ENCODE measurements at places on chromosomes 12 and 14.

DNA sequence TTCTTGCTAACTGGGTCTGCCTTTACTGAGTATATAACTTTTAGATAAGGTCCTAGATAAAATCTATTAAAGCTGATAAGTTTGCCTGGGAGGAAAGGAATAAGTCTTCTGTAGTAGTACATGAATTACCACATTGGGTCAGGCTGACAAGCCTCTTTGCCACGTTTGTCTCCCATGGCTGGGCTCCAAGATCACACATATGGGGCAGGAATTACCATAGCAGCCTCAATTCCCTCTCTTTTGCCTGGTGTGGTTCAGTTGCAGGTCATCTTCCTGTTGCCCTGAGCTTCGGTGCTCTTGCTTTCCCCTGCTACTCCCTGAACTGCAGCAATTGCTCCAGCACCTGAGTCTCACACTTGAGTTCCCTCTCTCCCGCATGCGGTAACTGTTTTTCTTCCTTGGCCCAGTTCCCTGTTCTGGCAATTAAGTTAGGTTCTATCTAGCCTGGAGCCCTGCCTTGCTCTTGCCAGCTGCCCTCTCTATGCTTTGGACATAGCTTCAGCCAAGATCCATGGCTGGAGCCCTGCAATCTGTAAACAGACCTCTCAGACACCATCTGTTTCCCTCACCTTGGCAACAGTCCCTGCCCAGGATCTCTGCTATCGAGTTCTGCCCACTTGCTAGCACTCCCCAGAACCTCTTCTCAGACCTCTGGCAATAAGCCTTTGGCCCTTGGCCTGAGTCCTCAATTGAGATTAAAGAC lies 5.8 kb upstream of the GLT8D2 start:
- DNase-seq = no peak

GRCh38 chr14:32472512-32473463 lies 143.7 kb downstream of the AKAP6 start:
- no peak for DNase-seq

DNA sequence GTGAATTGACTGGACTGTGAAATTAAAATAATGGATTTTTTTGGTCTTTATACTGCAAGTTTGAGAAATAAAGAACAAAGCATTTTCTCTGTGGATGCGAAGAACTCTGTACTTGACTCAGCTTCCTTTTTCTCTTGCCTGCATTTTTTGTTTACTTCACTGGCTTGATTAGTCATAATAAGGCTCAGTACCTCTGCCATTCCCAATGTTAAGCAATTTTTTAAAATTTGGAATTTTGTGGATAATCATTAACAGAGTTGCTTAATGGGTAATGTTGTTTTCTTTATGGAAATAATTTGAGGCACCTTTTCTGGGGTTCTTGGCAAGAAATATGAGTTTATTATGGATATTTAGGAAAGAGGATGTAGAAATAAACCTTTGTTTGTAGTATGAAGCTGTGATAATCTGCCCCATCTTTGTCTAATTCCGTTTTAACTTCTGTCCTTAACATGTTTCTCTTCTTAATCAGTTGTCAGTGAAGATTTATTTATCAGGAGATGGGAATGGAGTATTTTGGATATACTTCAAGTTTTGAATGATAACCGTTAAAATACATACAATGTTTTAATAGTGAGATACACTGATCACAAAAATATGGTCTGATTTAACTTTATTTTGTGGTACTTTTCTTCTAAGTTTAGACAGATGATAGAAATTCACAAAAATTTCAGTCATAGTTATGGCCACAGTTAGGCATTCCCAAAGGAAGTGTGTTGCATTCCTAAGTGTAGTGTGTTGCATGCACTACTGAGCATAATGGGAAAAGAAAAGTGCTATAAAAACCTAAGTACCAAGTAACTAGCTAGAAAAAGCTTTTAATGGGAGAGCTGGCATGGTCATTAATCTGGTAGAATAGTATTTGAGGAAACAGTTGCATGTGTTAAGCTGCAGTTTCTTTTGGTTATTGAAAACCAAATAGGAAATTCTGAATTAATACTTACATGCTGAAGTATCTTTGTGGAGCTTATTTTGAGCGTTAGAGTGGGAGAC lies 27.7 kb downstream of the WNK1 start:
- no peak for DNase-seq

- DNase-seq = no peak
Measured at GRCh38 chr12:104212516-104212915, 3.1 kb upstream of the TXNRD1 start.
